ENCODE measurements at places on chromosomes 11 and 22. TPM values are rescaled to one million over a fixed set of nuclear protein-coding genes. Genes with fewer than 3 reads are reported as not detected.

GRCh38 chr22:31615940-31616314 is 46.1 kb downstream of the PISD start:
- no peak for DNase-seq

DNA sequence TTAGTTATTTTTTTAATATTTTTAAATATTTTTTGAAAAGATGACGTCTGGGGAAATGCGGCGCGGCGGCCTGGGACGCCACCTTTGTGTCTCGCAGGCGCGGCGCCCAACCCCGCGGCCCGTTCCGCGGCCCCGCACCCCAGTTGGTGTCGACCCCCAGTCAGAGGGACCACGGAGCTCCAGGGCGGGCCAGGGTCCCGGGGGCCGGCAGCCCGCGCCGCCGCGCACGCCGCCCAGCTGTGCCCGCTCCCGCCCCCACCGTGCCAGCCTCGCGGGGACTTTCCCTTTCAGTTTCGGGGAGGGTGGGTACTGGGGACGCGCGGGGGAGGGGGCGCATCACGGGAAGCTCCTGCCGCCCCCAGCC is 1.6 kb downstream of the CCND1 start:
- DNase-seq: no peak

GRCh38 chr11:14519597-14519916 is 629 bp downstream of the PSMA1 start:
- no peak for DNase-seq

GRCh38 chr11:24760681-24761080 is 263.8 kb downstream of the LUZP2 start:
- no peak for DNase-seq

DNA sequence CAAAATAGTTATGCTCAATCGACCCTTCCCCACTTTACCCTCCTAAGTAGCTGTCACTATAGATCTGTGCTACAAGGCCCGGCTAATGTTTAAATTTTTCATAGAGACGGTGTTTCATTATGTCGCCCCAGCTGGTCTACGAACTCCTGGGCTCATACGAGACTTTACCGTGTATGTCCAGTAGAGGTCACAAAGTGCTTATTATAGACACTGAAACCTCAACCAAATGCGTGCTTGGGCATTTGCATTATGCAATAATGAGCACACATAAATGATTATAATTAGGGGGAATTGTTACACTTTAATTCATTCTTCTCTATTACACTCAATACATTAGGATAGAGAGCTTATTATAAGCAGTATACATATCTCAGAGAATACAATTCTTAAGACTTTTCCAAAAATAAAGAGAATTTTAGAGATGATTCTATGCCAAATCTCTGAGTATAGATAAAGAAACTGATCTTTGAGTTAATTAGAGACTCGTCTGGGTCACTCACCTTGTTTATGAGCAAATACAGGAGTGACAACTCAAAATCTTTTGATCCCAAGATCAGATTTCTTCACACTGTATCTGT is 12.5 kb upstream of the MRPL16 start:
- DNase-seq: no peak

- no peak for DNase-seq
Observed at GRCh38 chr11:47912843-47913437, 64.8 kb upstream of the NUP160 start.

DNA sequence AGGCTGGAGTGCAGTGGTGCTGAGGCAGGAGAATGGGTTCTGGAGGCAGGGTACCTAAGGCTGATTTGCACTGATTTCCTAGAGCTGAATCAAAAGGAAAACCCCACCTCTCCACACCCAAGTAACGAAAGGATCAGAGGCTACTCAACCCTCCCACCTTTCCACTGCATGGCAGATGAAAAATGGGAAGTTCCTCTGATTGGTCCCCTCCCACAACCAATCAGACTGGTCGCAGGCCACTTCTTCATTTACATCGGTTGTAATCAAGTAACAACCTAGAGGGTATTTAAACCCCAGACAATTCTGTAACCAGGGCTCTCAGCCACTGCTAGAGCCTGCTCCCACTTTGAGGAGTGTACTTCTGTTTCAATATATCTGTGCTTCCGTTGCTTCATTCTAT is 18.6 kb upstream of the PARVB start:
- no peak for DNase-seq

- peak; percentile 83 for DNase-seq
Observed at GRCh38 chr22:21624120-21624879, 5.5 kb downstream of the YDJC start.

GRCh38 chr11:115244296-115244695 is 259.9 kb downstream of the CADM1 start:
- DNase-seq: no peak

GRCh38 chr11:73983741-73984538 is 1.3 kb upstream of the UCP2 start:
- peak; percentile 55 for DNase-seq

DNA sequence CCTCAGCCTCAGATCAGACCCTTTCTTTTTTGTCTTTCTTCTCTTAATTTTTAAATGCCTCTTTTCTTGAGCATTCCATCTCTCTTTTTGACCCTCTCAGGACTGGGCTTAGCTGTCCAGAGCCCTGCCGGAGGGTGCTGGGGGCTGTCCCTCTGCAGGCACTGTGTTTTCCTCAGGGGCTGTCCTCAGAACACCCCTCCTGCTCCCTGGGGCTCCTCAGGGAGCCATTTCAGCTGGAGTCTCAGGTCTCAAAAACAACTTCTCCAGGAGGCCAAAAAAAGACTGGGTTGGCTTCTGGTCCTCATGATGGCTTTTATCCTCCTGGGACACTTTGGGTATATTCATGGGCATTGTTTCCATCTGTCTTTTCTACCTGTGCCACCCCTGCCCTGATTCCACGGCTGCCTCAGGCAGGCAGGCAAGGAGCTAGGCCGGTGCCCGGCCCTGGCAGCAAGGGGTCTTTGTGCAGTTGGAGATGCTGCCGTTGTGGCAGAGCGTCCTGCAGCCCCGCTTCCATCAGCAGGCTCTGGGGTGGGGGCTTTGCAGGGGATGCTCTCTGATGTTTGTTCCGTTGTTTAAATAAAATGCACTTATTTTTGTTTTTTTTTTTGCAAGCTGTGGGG is 85.1 kb downstream of the CEP164 start:
- no peak for DNase-seq

DNA sequence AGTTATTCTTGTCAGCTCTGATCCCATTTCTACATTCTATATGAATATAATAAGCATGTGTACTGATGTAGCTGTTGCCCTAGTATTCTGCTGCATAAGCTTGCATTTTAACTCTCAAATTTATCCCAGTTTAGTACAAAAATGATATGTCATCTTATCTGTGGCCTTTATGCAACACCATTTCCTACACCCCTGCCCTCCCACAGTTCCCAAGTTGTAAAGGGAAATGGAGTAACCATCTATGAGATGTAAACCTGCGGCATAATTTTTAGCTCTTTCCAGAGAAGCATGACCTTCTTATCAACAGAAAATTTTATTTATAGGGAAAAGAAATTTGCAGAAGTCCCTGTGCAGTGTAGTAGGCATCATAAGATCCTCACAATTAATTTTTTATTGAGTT is 18.9 kb upstream of the CARD18 start:
- DNase-seq: no peak

DNA sequence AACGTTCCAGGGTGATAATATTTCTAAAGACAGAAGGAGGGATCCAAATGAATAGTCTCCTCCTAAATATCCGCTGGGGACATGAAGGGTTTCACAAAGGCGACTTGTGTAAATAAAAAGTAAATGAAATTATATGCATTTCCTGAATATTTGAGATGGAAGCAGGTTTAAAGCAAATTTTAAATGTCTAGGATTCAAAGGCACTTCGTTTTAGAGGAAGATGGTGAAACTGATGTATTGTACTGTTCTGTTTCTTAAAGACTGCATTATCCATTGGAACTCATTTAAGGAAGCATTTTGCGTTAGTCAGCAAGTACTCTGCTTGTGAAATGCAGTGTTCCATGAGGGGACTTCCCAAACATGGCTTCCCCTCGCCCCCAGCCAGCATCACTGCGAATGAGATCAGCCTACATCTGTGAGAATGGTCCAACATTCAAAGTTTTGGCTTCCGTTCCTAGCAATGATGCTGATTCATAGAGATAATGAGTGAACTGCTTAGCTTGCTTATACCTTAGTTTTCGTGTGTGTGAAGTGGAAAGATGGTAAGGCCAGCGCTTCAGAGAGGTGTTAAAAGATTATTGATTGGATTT is 1.5 kb downstream of the RAB39A start:
- no peak for DNase-seq

DNA sequence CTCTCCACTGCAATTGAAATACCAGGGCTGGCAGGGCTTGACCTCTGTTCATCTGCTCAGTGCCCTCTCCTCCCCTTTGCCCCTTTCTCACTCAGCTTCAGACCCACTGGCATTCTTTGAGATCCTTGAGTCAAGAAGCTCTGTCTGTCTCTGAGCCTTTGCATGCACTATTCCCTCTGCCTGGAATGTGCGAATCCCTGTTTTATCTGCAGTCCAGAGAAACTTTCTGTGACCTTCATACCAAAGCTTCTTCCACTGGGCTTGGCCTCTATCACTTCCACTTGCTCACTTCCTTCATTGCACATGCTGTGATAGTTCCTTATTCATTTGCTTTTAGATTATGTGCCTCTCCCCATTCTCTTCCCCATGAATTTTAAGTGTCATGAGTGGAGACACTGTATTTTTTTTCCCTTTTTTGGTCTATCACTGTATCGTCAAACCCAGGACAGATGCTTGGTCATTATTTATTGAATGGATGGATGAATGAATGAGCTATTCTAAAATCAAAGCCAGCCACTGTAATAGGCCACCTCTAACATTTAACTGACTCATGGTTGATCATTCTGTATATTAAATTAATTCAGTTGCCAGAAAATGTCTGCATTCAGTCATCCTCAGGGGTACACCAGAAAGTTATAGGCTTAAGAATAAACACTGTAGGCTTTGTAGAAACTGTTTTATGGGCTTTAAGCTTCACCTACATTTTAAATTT is 88.7 kb upstream of the TIMP3 start:
- DNase-seq: no peak

DNA sequence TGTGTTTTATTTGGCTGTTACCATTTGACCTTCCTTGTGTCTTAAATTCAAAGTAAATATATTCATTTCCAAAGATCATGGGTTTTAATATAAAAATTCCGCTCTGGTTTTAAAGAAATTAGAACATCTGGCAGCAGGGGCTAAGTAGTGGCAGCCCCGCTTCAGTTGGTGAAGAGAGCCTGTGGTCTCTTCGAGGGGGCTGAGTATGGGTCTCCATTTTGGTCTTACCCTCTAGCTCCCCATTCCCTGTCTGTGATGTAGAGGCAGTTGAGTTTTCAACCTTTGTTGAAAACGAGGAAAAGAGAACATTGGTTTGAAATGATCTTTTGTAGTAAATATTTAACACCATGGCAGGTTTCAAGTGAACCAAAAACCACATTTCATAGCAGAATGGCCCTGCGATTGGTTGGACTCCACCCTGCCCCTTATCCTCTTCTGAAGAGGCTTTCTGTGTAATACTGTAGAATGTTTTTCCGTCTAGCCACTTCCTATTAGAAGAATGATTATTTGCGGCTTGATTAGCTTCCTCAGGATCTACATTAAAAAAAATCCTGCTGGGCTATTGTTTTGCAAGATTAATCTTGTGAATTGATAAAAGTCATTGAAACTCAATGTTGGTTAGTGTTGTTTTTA is 17.7 kb downstream of the APLP2 start:
- DNase-seq: no peak

- peak; percentile 72 for DNase-seq
Observed at GRCh38 chr11:63813563-63814382, 517 bp downstream of the SPINDOC start.

DNA sequence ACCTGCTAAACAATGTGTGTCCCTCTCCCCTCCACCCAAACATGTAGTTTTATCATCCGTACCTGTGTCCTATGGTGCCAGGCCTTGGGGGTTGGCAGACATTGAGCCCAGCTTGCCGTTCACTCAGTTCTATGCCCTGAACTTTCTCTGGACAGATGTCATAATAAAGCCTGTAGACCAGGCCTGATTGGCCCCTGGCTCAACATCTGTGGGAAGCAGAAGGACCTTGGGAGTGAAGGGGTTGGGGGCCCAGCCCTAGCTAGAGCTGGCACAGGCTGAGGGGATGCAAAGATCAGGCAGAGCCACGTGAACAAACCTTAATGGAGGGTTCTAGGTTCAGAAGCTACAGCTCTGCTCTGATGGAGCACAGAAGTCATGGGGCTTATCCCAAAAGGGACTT is 600.6 kb downstream of the BUD13 start:
- no peak for DNase-seq

GRCh38 chr11:79392161-79392560 is 48.7 kb downstream of the TENM4 start:
- DNase-seq: no peak

- peak; percentile 21 for DNase-seq
Observed at GRCh38 chr11:8327761-8328192, 64.1 kb upstream of the LMO1 start.

DNA sequence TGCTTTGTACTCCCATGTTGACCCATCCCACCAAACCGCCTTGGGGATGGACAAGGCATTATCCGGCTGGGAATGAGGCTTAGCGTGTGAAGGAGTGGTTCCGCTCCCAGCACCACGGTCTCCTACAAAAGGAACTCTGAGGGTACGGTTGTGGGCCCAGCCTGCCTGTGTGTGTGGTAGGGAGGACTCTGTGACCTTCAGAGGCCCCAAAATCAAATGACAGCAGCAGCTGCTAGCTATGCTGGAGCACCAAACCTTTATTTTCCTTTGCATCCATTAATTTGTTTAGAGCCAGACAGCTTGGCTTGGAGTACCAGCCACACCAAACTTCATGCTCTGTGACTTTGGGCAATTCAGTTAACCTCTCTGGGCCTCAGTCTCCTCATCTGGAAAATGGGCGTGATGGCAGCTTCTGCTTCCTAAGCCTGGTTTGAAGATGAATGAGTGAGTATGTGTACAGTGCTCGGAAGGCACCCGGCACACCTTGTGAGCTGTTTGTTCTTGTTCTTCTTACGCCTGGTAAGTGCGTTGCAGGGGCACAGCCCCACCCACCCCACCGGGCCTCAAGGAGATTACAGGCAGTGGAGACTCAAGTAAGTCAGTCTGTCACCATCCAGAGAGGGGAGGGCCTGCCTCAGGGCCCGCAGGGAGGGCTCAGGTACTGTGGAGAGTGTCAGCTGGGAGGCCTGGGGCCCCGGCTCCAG is 25.3 kb downstream of the MB start:
- peak; percentile 25 for DNase-seq

- DNase-seq: no peak
Observed at GRCh38 chr11:111528557-111528956, 12.0 kb upstream of the LAYN start.

- no peak for DNase-seq
Observed at GRCh38 chr11:111918390-111919256, at the start of gene C11orf52. C11orf52 (plus strand) TSS chr11:111918913; CDS start chr11:111918973, 60 bp downstream.

Gene OR5P2
- total RNA-seq: not detected

Gene UPK3A
- not detected for total RNA-seq

Gene OR4A16
- total RNA-seq: not detected

Gene CRYBB2
- 0.45 TPM for total RNA-seq

Gene OR51B5
- 1.2 TPM for total RNA-seq

Gene APOL5
- not detected for total RNA-seq

Gene FGF19
- not detected for total RNA-seq

Gene SORL1
- total RNA-seq: 34.0 TPM

Gene CHRDL2
- 4.1 TPM for total RNA-seq

Gene USP2
- 1.6 TPM for total RNA-seq

Data from aorta (tissue), 5 donors.